GM23248 (cell line): ENCODE measurements at places on chromosomes 7 and 10. TPM values are rescaled to one million over a fixed set of nuclear protein-coding genes. Genes with fewer than 3 reads are reported as not detected.

DNA sequence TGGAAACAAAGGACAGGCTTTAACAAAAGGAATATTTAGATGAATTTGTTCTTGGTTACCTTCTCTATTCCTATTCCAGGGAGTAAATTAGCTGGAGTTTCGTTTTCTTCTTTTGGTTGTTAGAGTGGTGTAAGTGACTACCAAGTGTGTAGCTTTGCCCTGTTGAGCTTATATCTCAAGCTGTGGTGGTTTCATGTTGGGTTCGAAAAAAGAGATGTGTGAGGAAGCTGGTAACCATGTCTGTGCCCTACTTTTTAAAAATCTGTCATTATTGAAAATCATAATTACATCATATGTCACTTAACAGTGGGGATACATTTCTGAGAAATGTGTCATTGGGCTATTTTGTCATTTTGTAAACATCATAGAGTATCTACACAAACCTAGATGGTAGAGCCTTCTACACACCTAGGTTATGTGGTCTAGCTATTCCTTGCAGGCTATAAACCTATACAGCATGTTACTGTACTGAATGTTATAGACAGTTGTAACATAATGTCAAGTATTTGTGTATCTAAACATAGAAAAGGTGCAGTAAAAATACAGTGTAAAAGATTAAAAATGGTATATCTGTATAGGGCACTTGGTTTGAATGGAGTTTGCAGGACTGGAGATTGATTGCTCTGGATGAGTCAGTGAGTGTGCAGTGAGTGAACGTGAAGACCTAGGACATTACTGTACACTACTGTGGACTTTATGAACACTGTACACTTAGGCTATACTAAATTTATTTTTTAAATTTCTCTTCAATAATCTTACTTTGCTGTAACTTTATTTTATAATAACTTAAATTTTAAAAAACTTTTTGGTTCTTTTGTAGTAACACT, 90.4 kb downstream of the SEPTIN7 start:
- DNase-seq: no peak

DNA sequence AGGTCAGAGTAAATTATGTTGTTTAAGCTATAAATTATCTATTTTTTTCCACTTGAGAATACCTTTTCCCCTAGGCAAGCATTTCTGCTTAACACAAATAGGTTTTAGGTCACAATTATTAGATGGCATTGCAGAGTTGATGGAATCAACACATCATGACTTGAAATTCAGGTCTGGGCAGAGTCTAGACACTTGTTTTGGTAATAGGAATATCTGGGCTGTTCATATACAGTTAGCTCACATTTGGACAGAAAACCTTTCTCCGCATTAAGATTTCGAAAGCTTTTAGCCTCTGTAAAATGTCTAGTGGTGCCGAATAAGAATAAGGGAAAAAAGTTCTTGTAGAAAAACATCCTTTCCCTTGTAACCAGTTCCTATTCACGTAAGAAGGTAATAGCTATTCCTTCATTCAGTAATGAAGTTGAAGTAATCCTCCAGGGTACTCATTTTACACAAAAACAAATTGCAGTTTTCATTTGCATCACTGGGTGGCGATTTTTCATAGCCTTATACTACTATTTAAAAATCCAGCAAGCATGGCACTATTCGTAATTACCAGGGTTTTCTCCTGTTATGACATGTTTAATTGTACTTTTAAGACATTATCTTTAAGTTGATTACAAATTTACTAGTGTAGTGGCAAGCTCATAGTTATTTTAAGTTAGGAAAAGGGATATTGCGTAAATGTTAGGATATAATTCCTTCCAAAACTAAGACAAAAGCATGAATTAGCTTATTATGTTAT, 37.0 kb downstream of the RPA3 start:
- peak; percentile 71 for DNase-seq

Gene TAS2R5
- polyA plus RNA-seq: 0.16 and 0.22 TPM in 2 replicates

GRCh38 chr7:108204281-108204796, 74.2 kb upstream of the LAMB4 start:
- DNase-seq: no peak

- DNase-seq: no peak
Measured at GRCh38 chr10:93718937-93719725, 16.7 kb upstream of the FRA10AC1 start.

DNA sequence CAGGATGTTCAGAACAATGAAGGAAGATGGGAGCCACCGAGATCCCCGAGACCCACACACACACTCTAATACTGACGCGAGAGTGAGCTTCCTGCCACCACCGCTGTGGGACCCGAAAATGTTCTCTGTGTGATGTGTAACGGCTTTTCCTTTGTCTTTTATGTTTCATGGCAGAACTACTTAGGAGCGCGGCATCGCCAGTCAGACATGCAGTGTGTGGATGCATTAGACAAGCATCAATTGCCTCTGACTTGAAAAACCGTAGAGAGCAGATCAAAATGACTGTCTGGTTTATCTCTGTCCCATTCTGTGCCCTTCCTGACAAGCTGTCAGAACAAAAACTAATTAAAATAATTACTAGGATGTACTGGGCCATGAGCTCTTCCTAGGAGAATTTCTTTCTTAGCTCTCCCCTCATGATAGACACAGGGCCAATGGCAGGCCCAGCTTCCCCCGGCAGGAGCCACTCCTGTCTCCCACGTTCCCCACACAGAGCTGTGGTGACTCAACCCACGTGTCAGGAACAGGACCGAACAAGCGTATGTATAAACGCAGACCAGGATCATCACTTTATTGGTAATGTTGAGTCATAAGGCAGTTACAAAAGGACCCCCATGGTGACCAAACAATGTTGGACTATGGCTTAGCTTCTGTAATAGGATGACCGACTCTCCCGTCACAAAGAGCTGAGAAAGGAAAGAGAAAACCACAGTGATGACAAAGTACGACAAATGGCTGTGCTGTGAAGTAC, 705.0 kb downstream of the PARD3 start:
- DNase-seq: peak; percentile 87

GRCh38 chr7:148987751-148988512, 40.4 kb downstream of the PDIA4 start:
- peak; percentile 63 for DNase-seq

Gene FRMPD2
- not detected in 2 replicates for polyA plus RNA-seq

DNA sequence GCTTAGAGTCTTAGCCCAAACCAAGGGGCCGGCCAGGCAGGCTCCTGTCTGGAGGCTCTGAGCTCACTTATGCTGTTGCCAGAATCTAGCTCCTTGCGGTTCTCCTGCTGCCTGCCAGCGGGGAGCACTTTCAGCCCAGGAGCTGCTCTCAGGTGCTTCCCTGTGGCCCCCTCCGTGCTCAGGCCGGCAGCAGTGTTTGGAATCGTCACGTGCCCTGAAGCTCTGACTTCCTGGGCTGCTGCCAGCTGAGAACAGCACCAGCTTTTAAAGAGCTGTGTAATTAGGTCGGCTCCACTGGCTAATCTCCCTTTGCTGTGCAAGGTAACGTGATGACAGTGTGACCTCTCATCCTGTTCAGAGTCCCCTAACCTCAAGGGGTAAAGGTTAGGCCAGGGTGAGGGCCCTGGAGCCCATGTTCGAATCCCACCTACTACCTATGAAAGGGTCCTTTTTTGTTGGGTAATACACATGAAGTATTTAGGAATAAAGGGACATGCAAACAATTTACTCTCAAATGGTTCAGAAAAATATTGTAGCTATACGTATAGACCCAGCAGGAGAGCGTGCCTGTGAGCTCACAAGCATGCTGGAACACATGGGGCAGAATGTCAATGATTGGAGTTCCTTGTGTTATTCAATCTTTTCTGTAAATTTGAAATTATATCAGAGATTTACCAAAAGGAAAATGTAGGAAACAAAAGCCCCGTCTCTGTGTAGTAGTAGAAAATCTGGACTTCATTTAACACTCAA, 16.6 kb downstream of the ZNF862 start:
- DNase-seq: peak; percentile 63

GRCh38 chr10:31419394-31420063, 100.5 kb downstream of the ZEB1 start:
- DNase-seq: peak; percentile 89

- DNase-seq: no peak
Measured at GRCh38 chr7:100175296-100175935, 1.8 kb downstream of the GPC2 start.

GRCh38 chr10:28938745-28939144, 261.4 kb downstream of the BAMBI start:
- no peak for DNase-seq
